ENCODE measurements at places on chromosomes 6 and 20.

GRCh38 chr20:50916257-50916656, 15.0 kb downstream of the ADNP start:
- no peak for DNase-seq

DNA sequence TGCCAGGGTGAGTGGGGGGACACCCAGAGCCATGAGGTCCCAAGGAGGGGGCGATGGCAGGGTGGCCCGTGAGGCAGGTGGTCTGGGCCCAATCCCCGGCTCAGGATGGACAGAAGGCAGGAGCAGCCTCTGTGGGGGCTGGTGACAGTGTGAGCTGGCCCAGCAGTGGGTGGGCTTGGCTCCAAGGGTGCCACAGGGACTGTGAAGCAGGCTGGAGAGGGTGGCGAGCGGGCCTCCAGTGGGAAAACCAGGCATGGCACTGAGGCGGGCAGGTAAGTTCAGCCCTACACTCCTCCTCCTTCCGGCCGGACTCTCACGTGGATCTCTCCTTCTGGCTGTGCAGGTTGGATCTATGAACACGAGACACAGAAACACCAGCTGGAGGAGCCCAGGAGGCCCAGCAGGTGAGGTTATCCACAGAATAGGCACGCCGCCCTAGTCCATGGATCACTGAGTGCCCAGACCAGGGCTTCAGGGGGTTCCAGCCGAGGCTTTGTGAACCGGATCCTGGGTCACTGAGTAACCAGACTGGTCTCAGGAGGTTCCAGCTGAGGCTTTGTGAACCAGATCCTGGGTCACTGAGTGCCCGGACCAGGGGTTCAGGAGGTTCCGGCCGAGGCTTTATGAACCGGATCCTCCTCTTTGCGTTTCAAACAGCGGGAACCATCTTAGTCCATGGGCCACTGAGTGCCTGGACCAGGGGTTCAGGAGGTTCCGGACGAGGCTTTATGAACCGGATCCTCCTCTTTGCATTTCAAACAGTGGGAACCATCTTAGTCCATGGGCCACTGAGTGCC, 76.4 kb upstream of the BHLHE23 start:
- no peak for DNase-seq

DNA sequence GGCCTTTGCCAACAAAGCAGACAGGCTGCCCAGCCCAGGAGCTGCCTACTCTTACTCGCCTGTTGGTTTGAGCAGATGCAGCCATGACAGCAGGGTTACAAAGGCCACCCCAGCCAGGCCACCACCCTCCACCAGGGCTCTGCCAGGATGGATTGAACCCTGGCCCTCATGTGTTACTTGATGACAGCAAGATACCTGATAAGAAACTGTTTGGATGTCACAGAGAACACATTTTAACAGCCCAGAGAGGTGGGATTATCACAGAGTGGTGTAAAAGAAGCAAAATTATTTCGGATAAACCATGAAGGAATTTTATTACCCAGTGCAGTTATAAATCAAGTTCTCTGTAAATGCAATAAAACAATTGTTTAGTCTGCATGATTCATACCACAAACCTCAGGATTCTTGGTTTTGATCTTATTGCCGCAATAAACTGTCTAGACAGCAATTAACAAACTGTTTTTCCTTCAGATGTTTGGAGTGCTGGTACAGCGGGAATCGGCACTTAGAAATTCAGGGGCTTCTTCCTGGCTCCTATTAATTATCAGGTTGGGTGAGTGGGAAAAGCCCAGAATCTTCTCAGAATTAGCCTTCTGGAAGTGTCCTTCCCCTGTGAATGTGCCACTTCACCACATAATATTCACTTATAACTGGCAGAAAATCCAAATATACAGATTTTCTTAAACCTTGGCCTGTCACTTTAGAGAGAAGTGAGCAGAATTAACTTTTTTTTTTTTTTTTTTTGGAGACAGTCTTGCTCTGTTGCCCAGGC, 58.0 kb upstream of the SALL4 start:
- no peak for DNase-seq

- no peak for DNase-seq
Observed at GRCh38 chr20:58192567-58192966, 35.9 kb downstream of the ANKRD60 start.

DNA sequence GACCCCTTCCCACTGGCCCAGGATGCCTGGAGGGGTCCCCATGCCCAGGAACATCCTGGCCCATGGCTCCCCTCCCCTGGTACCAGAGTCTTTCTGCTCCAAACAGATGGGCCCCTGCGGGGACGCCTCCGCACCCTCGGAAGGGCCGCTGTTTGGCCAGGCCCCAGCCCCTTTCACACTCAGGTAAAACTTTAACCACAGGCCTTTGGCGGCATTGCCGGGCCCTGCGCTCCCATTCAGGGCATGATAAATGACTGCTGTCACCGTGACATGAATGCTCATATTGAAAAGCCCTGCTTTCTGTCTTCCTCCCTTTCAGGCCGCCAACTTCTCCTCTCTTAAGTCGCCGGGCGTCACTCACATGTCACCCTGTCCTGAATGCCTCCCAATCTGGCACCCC, 141.5 kb upstream of the TOP1 start:
- DNase-seq = no peak

DNA sequence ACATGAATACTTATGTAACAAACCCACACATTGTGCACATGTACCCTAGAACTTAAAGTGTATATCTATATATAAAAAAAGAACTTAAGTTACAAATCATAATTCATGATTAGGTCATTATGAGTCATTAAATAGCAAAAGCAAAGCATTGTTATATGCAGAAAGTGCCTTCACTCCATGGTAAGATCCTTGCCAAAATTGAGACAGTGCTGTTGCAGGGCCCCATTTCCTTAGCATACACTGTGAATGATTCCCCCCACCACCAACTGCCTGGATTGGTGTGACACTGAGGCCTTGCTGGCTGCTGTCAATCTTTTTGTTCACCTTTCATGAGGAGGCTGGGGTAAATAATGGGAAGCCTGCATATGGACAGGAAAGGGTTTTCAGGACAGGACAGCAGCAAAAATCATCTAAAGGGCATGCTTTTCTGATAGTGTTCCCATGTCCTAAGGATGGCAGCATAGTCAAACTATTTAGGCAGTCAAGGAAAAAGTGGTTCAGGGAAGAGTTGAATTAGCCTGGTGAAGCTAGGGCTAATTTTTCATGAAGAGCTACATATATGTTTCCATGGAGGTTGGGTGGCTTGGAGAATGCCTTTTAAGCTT, 188.2 kb upstream of the ASCC3 start:
- DNase-seq = no peak

DNA sequence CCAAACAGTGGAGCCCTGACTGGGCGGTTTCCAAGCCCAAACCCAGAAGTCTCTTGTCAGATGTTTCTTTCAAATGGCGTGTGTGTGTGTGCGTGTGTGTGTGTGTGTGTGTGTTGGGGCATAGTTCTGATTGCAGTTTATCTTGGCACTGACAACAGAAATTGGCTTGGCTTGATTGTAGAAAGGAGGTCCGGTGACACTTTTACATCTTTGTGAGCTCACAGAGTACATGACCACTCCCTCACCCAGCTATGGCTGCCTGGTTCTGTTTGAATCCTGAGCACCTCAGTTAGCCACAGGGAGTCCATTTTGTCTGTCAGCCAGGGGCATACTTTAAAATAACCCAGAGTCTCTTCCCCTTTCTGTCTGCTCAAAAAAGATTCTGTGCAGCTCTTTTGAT, 276.3 kb downstream of the CD83 start:
- DNase-seq = no peak

DNA sequence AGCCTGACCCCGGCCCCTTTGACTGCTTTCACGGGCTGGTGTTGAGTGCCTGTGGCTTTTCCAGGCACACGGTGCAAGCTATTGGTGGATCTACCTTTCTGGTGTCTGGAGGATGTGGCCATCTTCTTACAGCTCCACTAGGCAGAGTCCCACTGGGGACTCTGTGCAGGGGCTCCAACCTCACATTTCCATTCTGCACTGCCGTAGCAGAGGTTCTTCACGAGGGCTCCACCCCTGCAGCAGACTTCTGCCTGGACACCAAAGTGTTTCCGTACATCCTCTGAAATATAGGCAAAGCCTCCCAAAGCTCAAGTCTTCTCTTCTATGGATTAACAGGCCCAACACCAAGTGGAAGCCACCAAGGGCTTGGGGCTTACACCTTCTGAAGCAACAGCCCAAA, 691.5 kb upstream of the POU3F2 start:
- DNase-seq = no peak

GRCh38 chr20:23637282-23638221, at the start of gene CST3:
CST3 (minus strand) TSS chr20:23637955; CDS start chr20:23637862, 93 bp downstream.
- peak; percentile 78 for DNase-seq

GRCh38 chr20:48618052-48618451, 209.7 kb downstream of the PREX1 start:
- no peak for DNase-seq

- peak; percentile 10 for DNase-seq
Observed at GRCh38 chr20:41135187-41135887, 2.0 kb upstream of the PLCG1 start.

- peak; percentile 75 for DNase-seq
Observed at GRCh38 chr6:32177183-32177787, 920 bp upstream of the RNF5 start.

GRCh38 chr20:53582574-53583351, 10.9 kb downstream of the ZNF217 start:
- no peak for DNase-seq

GRCh38 chr6:166614589-166614988, 12.5 kb downstream of the RPS6KA2 start:
- DNase-seq = no peak

- DNase-seq = peak; percentile 31
Observed at GRCh38 chr20:58839474-58839874, 11.2 kb downstream of the GNAS-AS1 start.

- peak; percentile 33 for DNase-seq
Observed at GRCh38 chr6:3320238-3320811, 61.6 kb downstream of the PSMG4 start.

DNA sequence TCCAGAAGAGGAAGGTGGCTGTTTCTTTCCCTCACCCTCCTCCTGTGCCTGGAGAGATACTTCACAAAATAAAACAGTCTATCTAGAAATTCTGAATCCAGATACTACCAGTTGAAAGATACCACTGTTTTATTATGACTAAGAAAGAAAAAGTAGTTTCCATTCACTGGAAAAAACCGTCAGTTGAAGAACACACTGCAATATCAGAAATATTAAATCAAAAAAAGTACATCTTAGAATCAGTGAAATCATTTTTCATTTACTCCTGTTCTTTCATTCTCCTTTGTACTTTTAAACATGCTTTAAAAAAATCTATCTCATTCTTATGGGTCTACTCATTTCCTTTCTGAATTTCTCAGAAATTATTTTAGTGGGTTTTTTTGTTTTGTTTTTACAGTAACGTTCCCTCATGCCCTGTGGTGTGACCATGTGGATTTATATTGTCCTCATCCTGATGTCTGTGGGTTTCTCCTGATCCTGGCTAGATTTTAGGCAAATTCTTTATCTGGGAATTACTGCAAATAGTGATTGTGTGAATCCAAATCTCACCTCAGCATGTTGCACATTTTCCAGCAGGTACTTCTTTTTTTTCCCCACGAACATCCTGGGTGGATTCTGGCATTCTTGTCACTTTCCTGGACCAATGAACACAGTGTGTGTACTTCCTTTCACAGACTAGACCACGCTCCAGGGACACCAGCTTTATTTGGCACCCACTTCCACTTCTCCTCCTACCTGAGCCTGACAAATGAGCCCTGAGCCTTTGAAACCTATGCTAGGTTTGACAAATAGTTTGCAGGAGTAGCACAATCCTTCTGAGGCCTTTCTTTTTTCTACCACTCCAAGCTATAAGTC, 114.0 kb upstream of the LAMP5 start:
- DNase-seq = no peak

GRCh38 chr20:34175079-34175478, 63.0 kb upstream of the EIF2S2 start:
- DNase-seq = no peak

- no peak for DNase-seq
Observed at GRCh38 chr6:18363746-18364145, 23.4 kb upstream of the RNF144B start.

DNA sequence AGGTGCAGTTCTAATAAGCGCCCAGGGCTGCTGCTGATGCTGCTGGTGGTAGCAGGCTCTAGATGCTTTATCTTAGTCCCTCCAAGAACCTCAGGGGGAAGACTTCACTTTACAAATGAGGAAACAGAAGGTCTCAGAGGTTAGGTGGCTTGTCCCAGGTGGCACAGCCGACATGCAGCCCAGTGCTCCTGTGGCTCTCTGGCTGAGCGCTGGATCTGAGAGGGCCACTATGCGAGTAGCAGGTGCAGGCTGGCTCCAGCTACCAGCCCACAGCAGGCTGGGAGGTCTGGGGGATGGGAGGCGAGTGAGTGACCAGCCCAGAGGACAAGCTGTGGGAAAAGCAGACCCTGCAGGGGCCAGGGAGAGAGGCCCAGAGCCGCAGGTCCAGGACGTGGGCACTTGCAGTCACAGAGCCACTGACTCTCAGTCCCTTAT, 90.9 kb downstream of the PRND start:
- DNase-seq = no peak

- DNase-seq = no peak
Observed at GRCh38 chr6:15410752-15411151, 164.9 kb downstream of the JARID2 start.

DNA sequence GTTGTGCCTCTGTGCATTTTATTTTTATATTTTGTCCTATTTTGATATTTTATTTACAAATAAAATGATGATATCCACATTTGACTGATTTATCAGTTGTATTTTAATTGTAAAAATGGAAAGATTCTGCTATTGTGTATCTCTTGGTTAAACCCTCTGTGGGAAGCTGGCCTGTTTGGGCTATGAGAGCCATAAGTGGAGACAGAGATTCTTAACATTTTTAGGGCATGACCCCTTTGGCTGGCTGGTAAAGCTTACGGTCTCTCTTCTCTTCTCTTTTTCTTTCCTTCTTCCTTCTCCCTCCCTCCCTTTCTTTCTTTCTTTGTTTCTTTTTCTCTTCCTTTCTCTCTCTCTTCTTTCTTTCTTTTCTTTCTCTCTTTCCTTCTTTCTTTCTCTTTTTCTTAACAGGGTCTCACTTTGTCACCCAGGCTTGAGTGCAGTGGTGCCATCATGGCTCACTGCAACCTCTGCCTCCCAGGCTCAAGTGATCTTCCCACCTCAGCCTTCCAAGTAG, 172.3 kb upstream of the CDYL start:
- no peak for DNase-seq

DNA sequence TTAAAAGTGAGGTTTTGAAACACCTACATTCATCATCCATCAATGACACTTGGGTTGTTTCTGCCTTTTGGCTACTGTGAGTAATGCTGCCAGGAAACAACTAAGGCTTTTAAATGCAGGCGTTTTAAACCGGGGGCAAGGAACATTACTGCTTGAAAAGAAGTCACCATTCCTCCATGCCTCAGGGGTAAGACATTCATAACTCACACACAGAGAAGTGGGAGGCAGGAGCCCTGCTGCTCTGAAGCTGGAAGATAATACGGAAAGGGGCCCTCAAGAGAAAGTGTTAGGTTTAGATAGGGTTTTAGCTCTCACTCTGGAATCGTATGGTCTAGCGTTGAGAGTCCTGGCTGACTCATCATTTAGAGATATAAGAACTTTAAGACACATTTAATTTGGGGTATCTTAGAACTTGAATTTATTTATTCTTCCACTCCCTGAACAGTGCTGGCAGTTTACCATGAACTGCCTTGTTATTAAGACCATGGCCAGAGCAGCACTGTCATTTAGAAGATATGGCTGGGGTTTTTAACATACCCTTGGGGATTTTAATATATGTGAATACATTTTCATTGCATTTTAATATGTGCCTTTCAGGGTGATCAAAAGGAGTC, 1.8 kb downstream of the TUBB1 start:
- no peak for DNase-seq

GRCh38 chr6:148557796-148558321, 189.0 kb upstream of the UST start:
- DNase-seq = no peak

- DNase-seq = no peak
Observed at GRCh38 chr6:16095180-16095579, 33.7 kb upstream of the MYLIP start.
